ENCODE measurements at places on chromosomes 1 and 21.

DNA sequence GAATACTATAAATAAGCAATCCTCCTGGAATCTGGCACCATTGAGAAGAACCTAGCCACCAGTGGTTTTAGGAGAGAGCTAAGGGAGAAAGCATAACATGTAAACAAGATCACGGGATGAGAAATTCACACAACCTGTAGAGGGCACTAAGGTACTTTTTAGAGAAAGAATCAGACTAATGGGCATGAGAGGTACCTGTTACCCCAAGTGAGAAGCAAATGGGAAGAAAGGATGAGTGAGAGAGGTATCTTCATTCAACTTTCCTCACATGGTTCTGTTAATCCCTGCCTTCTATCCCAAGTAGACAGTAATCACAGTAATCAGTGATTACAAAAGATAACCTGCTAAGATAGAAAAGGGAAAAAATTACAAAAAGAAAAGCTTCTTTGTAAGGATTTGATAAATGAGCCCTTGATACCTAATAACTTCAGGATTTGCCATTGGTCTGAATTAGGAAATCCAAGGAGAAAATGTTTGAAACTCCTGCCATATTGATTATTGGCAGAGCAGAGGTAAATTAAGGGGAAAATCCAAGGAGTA is 251.1 kb upstream of the ADGRL2 start:
- DNase-seq, result no peak

DNA sequence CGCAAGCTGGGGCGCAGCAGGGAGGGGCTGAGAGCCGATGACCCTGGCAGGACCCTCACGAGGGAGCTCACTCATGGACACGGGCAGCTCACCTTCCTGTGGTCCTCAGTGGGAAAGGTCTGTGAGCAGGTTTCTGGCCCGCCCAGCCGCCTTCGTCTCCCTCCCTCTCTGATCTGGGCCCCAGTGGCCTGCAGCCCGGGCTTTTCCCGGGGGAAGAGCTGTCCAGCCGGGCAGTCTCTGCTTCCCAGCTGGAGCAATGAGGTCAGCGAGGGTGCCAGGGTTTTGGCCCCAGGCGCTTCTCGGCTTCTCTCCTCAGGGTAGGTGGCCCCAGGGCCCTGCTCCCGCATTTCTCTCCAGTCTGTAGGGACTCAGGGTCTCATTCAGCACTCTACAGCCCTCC is 22.2 kb upstream of the ARHGEF16 start:
- DNase-seq, result no peak

GRCh38 chr21:42956824-42957630 is 17.3 kb upstream of the PKNOX1 start:
- no peak for DNase-seq

DNA sequence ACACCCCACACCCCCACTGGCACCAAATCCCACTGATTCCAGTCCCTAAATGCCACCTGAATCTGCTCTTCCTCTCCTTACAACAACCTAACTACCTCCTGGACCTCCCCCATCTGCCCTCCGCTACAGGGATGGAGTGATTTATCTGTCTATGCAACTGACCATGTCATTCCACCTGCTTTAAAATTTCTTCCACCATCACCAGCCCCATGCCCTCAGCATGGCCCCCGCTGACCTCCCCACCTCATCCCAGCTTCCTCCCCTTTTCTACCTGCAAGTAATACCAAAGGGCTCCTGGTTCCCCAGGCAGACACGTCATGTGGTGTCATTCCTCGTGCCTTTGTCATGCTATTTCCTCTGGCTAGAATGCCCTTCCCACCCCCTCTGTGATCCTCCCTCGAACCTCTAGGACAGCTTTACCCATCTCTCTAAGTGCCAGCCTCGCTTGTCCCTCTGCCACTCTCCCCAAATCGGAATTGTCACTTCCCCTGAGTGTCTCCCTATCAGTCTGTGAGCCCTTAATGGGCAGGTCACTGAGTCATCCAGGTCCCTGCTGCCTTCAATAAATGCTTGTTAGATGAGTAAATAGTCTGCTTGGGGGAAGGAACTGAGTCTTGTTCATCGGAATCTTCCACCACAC is 3.7 kb downstream of the GJB4 start:
- no peak for DNase-seq

- no peak for DNase-seq
These were observed 59.3 kb upstream of the ABCG1 start for GRCh38 chr21:42159560-42160110.

GRCh38 chr1:169364948-169365347 is 2.6 kb downstream of the NME7 start:
- no peak for DNase-seq

- no peak for DNase-seq
These were observed 420.4 kb upstream of the BEND5 start for GRCh38 chr1:49197081-49197480.

DNA sequence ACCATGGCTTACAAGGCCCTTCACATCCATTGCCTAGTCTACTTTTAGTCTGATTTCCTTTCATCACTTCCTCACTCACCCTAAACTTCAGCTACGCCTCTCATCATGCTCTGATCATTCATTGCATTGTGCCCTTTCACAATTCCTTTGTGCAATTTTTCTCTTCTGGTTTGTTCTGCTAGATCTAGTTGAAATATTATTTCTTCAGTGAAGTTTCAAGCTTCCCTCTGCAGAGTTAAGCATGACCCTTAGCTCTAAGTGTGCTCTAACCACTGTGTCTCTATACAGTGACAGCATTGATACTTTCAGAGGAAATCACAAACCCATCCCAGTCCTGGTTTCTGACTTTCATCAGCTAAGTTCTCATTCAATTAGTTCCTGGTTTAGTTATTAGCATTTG is 166.1 kb downstream of the PLA2G4A start:
- no peak for DNase-seq

DNA sequence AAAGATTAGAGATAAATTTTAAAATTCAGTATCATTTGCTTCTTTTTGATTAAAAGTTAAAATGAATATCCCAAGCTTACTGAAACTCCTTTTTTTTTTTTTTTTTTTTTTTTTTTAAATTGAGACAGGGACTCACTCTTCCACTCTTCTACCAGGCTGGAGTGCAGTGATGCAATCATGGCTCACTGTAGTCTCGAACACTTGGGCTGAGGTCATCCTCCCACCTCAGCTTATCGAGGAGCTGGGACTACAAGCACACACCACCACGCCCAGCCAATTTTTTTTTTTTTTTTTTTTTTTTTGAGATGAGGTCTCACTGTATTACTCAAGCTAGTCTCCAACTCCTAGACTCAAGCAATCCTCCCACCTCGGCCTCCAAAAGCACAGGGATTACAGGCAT is 92.1 kb upstream of the RGS18 start:
- no peak for DNase-seq

- DNase-seq, result no peak
These were observed 9.7 kb downstream of the CNN3 start for GRCh38 chr1:94917251-94917650.

- no peak for DNase-seq
These were observed 32.0 kb upstream of the MYOCOS start for GRCh38 chr1:171590022-171590421.

- no peak for DNase-seq
These were observed 79.6 kb upstream of the SLFNL1 start for GRCh38 chr1:41101076-41101475.

DNA sequence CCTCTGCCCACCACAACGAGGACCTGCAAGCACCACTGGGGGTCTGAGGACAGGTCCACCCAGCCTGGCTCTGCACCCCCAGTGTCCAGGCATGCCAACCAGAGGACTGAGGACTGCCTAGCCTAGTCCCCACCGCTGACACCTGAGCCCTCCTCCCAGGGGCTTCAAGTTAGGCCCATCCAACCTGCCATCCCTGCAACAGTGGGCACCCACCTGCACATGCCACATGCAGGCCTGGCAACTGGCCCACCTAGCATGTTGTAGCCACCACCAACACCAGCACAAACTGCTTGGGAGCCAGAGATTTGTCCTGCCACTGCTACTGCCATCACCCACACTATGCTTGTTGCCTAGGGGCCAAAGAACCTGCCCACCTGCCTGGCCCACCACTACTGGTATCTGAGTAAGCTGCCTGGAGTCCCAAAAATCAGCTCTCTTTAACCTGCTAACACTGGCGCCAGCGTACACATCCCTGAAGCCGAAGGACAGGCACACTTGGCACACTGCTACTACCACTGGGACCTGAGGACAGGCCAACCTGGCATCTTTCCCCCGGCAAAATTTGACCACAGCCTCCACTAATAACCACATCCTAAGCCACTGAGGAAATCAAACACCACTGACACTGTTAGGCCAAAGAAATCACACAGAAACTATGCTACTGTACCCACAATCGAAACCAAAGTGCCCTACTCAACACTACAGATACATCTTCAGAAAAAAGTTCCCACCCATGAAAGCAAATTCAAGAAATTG is 61.5 kb downstream of the PSMG1 start:
- no peak for DNase-seq

GRCh38 chr1:194367121-194367520 is 1180.7 kb upstream of the B3GALT2 start:
- no peak for DNase-seq

GRCh38 chr1:52676249-52676903 is 21.8 kb downstream of the COA7 start:
- no peak for DNase-seq

GRCh38 chr1:208557046-208557722 is 313.0 kb upstream of the PLXNA2 start:
- no peak for DNase-seq
